ENCODE measurements at places on chromosomes 2 and 18. TPM values are rescaled to one million over a fixed set of nuclear protein-coding genes. Genes with fewer than 3 reads are reported as not detected.

- H3K27me3 ChIP-seq, result no peaks in the 10 kb centered on the region
- no peak overlapping the region for H3K27ac ChIP-seq
- DNase-seq, result no peak
- no peak overlapping the region for H3K4me3 ChIP-seq
- H3K4me1 ChIP-seq, result no peaks in the 10 kb centered on the region
- H3K36me3 ChIP-seq, result peaks cover 2% of the 10 kb centered on the region
Observed at GRCh38 chr2:130160131-130160530, 15.2 kb upstream of the CCDC74B start.

DNA sequence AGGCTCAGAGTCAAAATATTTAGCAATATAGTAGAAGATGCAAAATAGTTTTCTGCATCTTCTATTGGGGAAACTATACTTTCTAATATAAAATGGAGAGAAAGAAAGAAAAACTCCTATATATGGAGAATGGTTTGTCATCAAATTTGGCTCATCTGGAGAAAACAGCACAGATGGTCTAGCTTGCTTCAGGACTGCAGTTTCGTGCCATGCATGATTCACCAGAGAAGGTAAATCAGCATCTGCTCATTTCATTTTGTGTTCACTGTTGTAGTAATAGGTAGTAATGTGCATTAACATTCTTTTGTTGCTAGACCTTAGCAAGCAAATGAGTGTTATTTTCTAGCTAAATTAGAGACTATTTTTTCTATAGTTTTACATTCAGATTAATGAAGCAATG lies 179.0 kb downstream of the ASXL3 start:
- DNase-seq, result no peak
- H3K27ac ChIP-seq, result no peak overlapping the region
- no peaks in the 10 kb centered on the region for H3K36me3 ChIP-seq
- H3K4me1 ChIP-seq, result no peaks in the 10 kb centered on the region
- H3K4me3 ChIP-seq, result no peak overlapping the region
- H3K27me3 ChIP-seq, result no peaks in the 10 kb centered on the region

DNA sequence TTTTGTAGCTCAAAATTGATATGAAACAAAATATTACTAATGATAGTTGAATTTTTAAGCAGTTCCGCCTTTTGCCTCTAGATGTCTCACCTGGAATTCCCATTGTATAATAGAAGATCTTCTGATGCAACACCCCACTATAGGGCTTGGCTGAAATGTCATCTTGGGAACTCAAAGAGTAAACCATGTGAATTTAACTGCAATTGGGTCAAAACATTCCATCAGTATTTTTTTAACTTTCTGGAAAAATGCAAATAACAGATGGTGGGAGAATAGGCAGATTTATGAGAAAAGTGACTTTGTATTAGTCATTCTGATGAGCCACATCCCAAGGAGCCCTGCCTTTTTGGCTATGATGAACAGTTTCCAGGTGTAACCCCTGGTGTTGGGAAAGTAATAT lies 489.9 kb downstream of the NYAP2 start:
- peaks cover 16% of the 10 kb centered on the region for H3K36me3 ChIP-seq
- H3K4me1 ChIP-seq, result peaks cover 20% of the 10 kb centered on the region
- DNase-seq, result peak; percentile 60
- no peak overlapping the region for H3K4me3 ChIP-seq
- H3K27ac ChIP-seq, result peak overlapping the region; percentile 33

The EVX2 gene
- not detected for total RNA-seq

The RGPD8 gene
- total RNA-seq, result 11.0 TPM

The VWA3B gene
- total RNA-seq, result 0.47 TPM

GRCh38 chr2:167939514-167940345 lies 307.7 kb downstream of the STK39 start:
- peaks cover 22% of the 10 kb centered on the region for H3K27me3 ChIP-seq
- no peak overlapping the region for H3K27ac ChIP-seq
- no peaks in the 10 kb centered on the region for H3K4me1 ChIP-seq
- no peak overlapping the region for H3K4me3 ChIP-seq

DNA sequence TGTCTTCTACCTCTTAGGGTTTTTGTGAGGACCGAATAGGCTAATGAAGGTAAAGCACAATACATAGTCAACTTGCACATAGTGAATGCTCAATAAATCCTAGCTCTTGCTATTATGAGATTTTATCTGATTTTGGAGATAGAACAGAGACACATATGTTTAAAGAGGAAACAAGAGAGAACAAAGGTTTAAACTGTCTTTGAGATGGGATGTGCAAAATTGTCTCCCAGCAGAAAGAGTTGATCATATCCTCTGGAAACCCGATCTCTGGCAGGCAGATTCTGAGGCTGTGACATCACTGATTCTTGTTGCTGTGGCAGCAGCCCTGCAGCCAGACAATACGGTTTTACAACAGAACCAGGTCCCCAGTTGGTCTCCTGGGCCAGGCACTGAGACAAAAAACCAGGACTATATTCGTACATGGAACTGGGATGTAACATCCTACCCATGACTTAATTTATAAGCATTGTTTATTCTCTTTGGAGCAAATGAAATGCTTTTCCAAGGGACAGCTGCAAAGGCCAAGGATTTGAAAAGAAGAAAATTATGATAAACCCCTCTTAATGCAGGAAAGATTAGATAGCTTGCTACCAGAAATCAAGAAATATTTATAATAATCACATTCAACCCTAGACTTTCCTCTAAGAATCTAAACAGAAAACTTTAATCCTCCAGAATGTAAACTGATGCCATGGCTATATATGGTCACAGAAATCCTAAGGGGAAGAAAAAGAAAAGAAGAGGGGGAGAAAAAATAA lies 80.2 kb downstream of the SLC8A1 start:
- no peaks in the 10 kb centered on the region for H3K4me1 ChIP-seq
- DNase-seq, result no peak
- no peak overlapping the region for H3K27ac ChIP-seq
- H3K36me3 ChIP-seq, result no peaks in the 10 kb centered on the region

The SH3BP4 gene
- total RNA-seq, result 32.9 TPM

DNA sequence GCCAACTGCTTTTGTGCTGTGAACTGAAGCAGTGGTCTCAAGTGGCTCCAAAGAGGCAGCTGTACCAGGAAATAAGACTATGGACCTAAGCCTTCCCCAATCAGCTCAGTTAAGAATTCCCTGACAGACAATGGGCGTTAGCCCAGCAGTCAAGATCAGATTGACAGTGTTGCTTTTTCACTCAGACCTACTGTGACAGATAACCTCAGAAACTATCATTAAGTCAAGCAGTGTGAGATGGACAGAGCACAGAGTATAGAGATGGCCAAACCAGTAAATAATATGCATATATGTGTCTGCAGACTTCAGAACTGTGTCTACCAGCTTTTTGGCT lies 215.3 kb downstream of the ZFP36L2 start:
- H3K36me3 ChIP-seq, result no peaks in the 10 kb centered on the region
- no peak overlapping the region for H3K27ac ChIP-seq
- no peak for DNase-seq
- no peaks in the 10 kb centered on the region for H3K27me3 ChIP-seq
- H3K4me1 ChIP-seq, result peaks cover 11% of the 10 kb centered on the region
- H3K4me3 ChIP-seq, result no peak overlapping the region

DNA sequence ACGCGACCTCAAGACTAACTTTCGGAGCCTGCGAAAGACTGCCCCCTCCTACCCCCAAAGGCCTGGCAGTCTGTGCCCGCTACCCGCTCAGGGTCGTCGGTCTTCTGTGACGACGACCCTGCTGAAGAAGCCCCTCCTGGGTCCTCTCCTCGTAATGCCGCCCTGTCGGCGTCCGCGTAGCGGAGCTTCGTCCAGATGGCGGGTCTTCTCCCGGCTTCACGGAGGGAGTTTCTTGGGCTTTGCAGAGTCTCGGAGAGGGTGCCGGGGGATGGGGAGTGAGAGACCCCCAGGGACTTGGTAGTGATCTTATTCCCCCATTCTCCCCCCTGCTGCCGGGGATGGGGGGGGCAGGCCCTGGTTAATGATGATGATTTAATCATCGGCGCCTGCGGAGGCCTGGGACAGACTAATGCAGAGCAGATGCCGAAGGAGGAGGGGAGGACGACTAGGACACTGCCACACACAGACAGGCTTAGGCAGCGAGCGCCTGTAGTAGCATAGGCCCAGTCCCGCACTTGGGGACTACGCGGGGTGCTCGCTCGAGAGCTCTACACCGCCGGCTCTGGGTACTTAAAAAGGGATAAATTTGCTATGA lies 528 bp upstream of the PCGF1 start:
- peak overlapping the region; percentile 91 for H3K27ac ChIP-seq
- H3K4me3 ChIP-seq, result peak overlapping the region; percentile 85
- H3K4me1 ChIP-seq, result peaks cover 22% of the 10 kb centered on the region
- DNase-seq, result no peak

The TIMM21 gene
- total RNA-seq, result 33.3 TPM

DNA sequence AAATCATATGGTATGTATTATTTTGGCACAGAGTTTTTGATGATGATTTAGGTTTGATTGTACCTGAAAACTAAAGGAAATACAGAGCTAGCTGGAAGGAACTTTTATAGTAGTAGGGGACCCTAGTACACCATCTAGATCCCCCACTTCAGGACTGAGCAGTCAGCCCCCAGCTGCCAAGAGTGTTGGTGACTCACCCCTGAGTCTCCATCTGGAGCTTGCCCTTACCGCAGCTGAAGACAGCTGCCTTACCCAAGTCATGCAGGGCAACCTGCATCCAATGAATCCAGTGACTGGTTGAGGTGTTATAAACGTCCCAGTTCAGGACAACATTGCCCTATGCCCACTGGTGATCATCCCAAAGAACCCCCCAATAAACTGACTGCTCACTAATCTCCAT lies 15.3 kb downstream of the PMS1 start:
- H3K27ac ChIP-seq, result no peak overlapping the region
- no peak overlapping the region for H3K4me3 ChIP-seq
- no peaks in the 10 kb centered on the region for H3K27me3 ChIP-seq
- no peaks in the 10 kb centered on the region for H3K4me1 ChIP-seq

GRCh38 chr2:98134172-98135005 lies 47.4 kb downstream of the VWA3B start:
- no peak for DNase-seq
- H3K27ac ChIP-seq, result no peak overlapping the region

- no peaks in the 10 kb centered on the region for H3K4me1 ChIP-seq
- H3K27ac ChIP-seq, result no peak overlapping the region
- no peak for DNase-seq
- peaks cover 11% of the 10 kb centered on the region for H3K36me3 ChIP-seq
- no peaks in the 10 kb centered on the region for H3K27me3 ChIP-seq
Observed at GRCh38 chr2:9408641-9409151, 14.6 kb downstream of the ITGB1BP1 start.

- H3K4me1 ChIP-seq, result no peaks in the 10 kb centered on the region
- no peak for DNase-seq
- H3K27me3 ChIP-seq, result no peaks in the 10 kb centered on the region
- no peak overlapping the region for H3K27ac ChIP-seq
- H3K36me3 ChIP-seq, result no peaks in the 10 kb centered on the region
Observed at GRCh38 chr2:189147361-189147760, 32.2 kb downstream of the COL5A2 start.

GRCh38 chr2:38037757-38038621 lies 38.0 kb downstream of the CYP1B1 start:
- H3K27me3 ChIP-seq, result no peaks in the 10 kb centered on the region
- no peak overlapping the region for H3K4me3 ChIP-seq
- no peak overlapping the region for H3K27ac ChIP-seq
- H3K36me3 ChIP-seq, result no peaks in the 10 kb centered on the region

DNA sequence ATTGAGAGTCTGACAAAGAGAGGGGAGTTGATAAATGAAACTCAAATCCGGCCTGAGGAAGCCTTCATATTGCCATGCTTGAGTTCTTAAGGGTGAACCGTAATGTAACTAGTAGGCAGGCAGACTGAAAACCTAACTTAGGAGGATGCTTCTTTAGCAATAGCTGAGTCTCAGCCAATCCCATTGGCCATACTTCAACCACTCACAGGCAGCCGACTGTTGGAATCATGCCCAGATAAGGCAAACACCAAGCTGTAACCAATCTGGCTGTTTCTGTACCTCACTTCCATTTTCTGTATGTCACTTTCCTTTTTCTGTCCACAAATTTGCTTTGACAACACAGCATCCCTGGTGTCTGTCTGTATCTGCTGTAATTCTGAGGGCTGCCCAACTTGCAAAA lies 39.5 kb downstream of the TPRKB start:
- no peaks in the 10 kb centered on the region for H3K36me3 ChIP-seq
- H3K27ac ChIP-seq, result no peak overlapping the region
- DNase-seq, result no peak

The KCNK3 gene
- 0.71 TPM for total RNA-seq

GRCh38 chr2:451495-451894 lies 163.6 kb upstream of the ALKAL2 start:
- H3K4me1 ChIP-seq, result no peaks in the 10 kb centered on the region
- H3K27ac ChIP-seq, result no peak overlapping the region
- no peaks in the 10 kb centered on the region for H3K36me3 ChIP-seq
- peaks cover 18% of the 10 kb centered on the region for H3K27me3 ChIP-seq
- H3K4me3 ChIP-seq, result no peak overlapping the region

- H3K27ac ChIP-seq, result no peak overlapping the region
- DNase-seq, result no peak
- H3K4me3 ChIP-seq, result no peak overlapping the region
- no peaks in the 10 kb centered on the region for H3K4me1 ChIP-seq
- no peaks in the 10 kb centered on the region for H3K36me3 ChIP-seq
- no peaks in the 10 kb centered on the region for H3K27me3 ChIP-seq
Observed at GRCh38 chr2:14306268-14306861, 326.2 kb upstream of the LRATD1 start.

DNA sequence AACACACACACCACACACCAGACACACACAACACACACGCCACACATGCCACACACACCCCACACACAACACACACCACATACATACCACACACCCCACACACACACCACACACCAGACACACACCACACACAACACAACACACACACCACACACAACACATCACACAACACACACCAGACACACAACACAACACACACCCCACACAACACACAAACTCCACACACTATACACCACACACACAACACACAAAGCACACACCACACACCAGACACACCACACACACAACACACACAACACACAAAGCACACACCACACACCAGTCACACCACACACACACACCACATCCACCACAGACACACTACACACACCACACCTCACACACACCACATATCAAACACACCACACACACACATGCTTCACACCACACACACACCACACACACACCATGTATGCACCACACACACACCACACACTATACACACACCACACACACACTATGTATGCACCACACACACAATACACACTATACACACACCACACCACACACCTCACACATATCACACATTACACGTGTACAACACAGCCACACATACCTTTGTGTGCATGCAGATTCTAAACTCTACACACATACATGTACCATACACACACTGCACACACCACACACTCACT lies 72.2 kb downstream of the TMEM18 start:
- no peaks in the 10 kb centered on the region for H3K4me1 ChIP-seq
- H3K27ac ChIP-seq, result no peak overlapping the region
- no peak overlapping the region for H3K4me3 ChIP-seq
- H3K27me3 ChIP-seq, result no peaks in the 10 kb centered on the region

The IL1F10 gene
- not detected for total RNA-seq

The ADRA2B gene
- total RNA-seq, result 0.47 TPM

The CDK15 gene
- total RNA-seq, result not detected

GRCh38 chr2:217279140-217279539 lies 419.3 kb upstream of the TNP1 start:
- H3K27me3 ChIP-seq, result peaks cover 18% of the 10 kb centered on the region
- no peaks in the 10 kb centered on the region for H3K36me3 ChIP-seq
- no peak overlapping the region for H3K4me3 ChIP-seq
- H3K4me1 ChIP-seq, result no peaks in the 10 kb centered on the region
- no peak overlapping the region for H3K27ac ChIP-seq

GRCh38 chr2:47011696-47012095 lies 96.1 kb upstream of the MCFD2 start:
- no peak overlapping the region for H3K27ac ChIP-seq
- H3K27me3 ChIP-seq, result no peaks in the 10 kb centered on the region
- no peak for DNase-seq
- H3K36me3 ChIP-seq, result no peaks in the 10 kb centered on the region

Measured in HCT116 (cell line).